ENCODE measurements at places on chromosomes 13 and 19. TPM values are rescaled to one million over a fixed set of nuclear protein-coding genes. Genes with fewer than 3 reads are reported as not detected.

- DNase-seq = no peak
Measured at GRCh38 chr13:41858780-41859179, 102.1 kb downstream of the VWA8 start.

- DNase-seq = no peak
Measured at GRCh38 chr13:75882261-75882660, 246.1 kb downstream of the LMO7 start.

DNA sequence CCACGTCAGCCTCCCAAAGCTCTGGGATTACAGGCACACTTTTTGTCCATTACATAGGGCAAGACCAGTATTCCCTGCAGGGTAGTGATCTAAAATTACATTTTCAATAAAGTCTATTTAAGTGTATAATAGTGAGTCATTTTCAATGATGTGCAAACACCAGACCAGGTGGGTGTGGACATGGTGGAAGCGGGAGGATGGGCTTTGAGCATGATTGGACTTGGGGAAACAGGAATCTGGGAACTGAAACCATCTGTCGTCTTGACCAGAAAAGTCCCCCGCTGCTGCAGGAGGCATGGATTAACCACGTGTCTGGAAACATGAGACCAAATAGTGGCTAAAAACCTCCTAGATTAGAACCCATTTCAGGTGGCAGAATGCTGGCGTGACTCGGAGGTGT, 4.9 kb downstream of the FXYD3 start:
- DNase-seq = peak; percentile 28

DNA sequence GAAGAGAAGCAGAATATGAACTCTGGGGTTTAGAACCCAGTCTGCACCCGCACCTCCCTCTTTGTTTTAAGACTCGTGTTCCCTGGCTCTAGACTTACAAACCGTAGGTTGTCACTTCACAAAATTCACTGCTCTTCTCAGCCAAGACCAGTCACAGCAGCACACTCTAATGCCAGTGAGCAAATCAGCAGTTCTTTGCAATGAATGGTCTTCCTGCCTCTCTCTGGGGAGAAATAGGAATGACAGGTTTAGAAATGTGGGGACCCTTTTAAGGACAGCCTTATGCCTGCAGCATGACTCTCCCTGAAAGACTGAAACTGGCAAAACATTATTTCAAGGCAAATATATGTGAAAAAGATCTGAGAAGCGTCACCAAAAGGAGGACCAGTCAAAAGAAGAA, 156.9 kb downstream of the KCTD15 start:
- no peak for DNase-seq

DNA sequence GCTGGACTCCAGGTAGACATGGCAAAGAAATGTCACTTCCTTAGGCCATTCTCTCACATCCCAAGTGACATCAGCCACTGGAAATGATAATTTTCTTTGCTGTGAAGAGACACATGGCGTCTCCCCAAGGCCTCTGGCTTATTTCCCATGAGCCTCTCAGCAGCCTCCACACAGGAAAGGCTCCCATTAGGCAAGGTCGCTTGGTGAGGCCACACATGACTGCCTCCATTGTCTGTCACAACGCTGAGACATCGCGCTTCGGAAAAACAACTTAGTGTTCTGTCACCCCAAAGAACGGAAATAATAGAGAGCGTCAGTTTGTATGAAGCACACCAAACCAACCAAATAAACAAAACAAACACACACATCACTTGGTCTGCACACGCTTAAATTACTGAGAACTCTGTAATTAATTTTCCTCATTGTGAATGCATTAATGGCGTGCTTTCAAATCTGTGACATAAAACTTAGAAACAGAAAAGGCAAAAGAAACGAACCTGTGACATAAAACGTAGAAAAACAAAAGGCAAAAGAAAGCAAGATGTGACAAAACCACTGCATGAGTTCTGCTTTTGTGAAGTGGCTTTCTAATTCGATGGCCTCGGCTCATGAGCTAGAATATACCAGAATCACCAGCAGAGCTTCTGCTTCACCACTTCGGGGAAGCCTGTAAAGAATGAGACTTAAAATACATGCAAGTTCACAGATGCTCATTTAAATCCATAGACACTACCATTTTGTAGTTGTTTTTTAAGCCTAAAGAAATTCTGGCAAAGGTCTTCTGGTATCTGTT, 404.2 kb upstream of the SGCG start:
- DNase-seq = no peak

DNA sequence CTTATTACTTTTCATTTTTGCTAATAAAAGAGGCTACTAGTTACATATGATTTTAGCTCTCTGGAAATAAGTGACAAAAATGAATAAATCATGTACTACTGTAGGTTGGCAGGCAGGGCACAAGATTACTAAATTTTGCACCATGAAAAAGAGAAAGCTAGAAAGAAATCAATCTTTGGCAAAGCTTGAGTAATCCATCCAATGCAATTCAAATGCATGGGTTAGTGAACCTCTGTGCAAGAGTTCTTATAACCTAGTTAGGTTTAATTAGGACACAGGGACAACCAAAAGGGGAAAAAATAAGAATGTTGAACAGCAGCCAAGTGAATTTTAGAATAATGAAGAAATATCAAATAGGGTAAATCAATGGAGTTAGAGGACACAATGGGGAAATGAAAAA, 305.5 kb downstream of the DCT start:
- no peak for DNase-seq

DNA sequence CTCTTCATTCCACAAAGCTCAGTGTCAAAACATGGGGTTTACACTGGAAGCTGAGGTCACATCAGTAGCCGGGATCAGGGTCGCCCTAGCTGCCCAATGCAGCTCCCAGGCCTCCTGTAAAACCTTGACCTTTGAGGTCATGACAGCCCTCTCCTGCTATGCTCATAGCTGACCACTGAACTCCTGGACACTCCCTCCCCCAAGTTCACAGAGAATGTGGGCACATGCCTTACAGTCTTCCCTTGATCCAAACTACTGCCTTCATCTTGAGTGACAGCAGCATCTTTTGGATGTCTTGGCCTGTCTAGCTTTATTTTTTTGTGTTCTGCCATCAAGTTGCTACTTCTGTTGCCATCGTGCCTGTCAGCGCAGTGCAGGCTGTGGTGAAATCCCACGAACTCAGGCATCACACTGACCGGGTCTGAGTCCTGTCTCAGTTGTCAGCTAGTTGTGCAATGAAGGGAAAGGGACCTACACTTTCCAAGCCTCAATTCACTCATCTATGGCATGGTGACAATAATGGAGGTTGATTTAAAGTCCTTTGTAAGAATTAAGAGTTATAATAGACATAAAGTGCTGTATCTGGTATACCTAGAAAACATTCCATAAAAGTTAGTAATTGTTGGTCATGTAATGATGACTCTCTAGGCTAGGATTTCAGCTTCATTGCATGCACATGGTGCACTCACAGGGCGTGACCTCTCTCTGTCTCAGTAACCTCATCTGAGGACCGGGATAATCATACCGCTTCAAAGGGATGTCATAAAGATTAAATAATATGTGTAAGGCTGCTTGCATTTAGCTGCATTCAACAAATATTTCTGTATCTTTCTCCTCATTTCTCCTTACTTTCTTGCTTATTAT, 16.4 kb upstream of the ALOX5AP start:
- no peak for DNase-seq

GRCh38 chr13:71867131-71867814, at the start of gene DACH1:
Gene DACH1 (minus strand): TSS chr13:71867204.
- DNase-seq = peak; percentile 51

DNA sequence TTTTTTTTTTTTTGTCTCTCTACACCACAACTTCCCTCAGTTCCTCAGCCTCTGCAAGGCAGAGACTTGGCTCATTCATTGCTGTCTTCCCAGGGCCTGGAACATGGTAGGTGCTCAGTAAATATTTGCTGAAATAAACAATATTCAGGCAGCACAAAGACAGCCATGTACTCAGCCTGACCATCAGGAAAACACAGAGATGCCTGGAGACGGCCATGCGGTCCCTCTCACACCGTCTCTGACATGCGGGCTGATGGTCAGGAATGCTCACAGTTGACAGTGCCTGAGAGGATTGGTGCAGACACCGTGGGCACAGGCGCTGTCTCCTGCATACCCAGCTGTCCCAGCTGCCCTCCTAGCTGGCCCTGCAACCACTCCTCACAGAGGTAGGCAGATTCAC, 924 bp downstream of the PRAM1 start:
- DNase-seq = no peak

P2RY11 gene
- total RNA-seq = 3.1 TPM

FBXO46 gene
- total RNA-seq = 7.0 TPM

C13orf42 gene
- total RNA-seq = not detected

IGFL3 gene
- total RNA-seq = not detected

SLC10A2 gene
- total RNA-seq = not detected
